Esophagus squamous epithelium (tissue), 5 donors: ENCODE measurements at places on chromosomes 1 and 21. TPM values are rescaled to one million over a fixed set of nuclear protein-coding genes. Genes with fewer than 3 reads are reported as not detected.

NEGR1 gene
- 0.88 TPM for total RNA-seq

DNA sequence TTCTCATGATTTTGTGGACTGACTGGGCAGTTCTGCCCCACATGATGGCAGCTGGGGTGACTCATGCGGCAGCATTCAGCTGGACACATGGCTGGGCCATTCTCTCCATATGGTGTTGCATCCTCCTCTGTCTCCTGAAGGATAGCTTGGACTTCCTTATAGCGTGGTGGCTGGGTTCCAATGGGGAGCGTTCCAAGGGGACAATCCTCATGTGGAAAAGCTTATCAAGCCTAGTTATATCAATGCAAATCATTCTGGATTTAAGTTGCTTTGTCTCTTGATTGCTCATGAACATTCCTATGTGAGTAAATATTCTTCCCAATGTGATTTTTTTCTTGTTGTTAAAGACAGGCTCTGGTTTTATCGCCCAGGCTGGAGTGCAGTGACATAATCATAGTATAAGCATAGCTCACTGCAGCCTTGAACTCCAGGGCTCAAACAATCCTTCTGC, 13.2 kb upstream of the SLC2A1 start:
- no peak overlapping the region for H3K27ac ChIP-seq
- no peaks in the 10 kb centered on the region for H3K27me3 ChIP-seq
- DNase-seq, result no peak
- H3K4me3 ChIP-seq, result no peak overlapping the region
- no peaks in the 10 kb centered on the region for H3K4me1 ChIP-seq
- H3K36me3 ChIP-seq, result no peaks in the 10 kb centered on the region

GRCh38 chr21:27764056-27764455, 797.2 kb upstream of the ADAMTS5 start:
- H3K4me1 ChIP-seq, result no peaks in the 10 kb centered on the region
- H3K36me3 ChIP-seq, result no peaks in the 10 kb centered on the region
- H3K27ac ChIP-seq, result no peak overlapping the region
- H3K27me3 ChIP-seq, result no peaks in the 10 kb centered on the region

- H3K27ac ChIP-seq, result no peak overlapping the region
- peaks cover 33% of the 10 kb centered on the region for H3K36me3 ChIP-seq
- H3K4me3 ChIP-seq, result no peak overlapping the region
- DNase-seq, result no peak
Observed at GRCh38 chr1:220269036-220269435, 3.2 kb downstream of the RAB3GAP2 start.
